Stimulated activated CD8-positive, alpha-beta memory T cell treated with anti-CD3 and anti-CD28 coated beads, Interleukin-2, amount 100 ng/mL, for 1 hour (primary cell): ENCODE measurements at places on chromosomes 2 and 18.

DNA sequence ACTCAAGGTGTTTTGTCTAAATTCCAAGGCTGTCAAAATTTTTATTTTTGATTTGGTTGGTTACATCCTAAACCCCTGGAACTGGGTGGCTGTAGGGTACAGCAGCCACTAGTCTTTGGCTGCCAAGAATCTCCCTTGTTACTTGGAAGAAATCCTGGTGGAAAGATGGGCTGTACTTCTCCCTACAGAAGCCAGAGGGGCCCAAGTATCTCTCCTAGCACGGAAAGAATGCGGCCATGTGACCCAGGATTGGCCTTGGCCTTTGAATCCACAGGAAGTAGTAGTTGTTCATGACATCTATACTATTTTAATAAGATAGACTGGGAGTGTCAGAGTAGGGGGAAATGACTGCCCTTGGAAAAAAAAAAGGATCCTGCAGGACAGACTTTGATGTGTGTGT lies 54.4 kb upstream of the MYO3B start:
- no peak for DNase-seq

- DNase-seq, result no peak
Measured at GRCh38 chr2:221254299-221254698, 317.8 kb downstream of the EPHA4 start.

DNA sequence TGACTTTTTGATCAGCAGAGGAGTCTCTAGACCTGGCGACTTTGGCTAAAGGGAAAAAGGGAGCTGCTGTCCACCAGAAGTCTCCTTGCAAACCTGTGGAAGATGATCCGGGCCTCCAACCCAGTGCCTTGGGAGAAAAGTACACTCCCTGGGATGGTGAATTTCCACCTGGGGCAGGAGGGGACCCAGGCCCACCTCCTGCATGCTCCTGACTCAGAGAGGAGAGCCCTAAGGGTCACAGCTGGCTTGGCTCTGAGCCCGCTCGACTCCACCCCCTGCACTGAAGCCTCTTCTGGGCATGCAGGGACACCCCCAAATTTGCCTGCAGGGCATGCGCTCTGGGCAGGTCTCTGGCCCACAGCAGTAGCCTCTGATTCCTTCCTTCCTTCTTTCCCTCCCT lies 66.5 kb downstream of the PDCL3 start:
- DNase-seq, result no peak

DNA sequence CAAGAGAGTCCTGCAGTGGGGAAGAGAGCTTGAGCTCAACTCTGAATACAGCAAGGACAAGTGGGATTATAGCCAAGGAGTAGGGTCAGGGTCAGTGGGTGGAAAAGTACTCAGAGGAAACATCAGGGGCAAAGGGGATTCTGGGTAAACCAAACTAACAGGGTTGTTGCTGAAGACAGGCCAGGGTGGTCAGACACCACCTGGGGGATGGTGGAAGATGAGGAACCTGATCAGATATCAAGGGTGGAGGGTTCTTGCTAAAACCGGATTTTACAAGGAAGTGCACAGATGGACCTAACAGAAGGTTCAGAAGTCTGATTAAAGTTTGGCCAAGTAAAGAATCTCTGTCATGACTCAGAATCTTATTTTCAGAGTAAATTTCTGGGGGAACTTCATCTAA lies 16.5 kb downstream of the OSBPL1A start:
- DNase-seq, result no peak

- DNase-seq, result no peak
Measured at GRCh38 chr2:235570256-235570655, 76.4 kb downstream of the AGAP1 start.

- DNase-seq, result no peak
Measured at GRCh38 chr2:144998435-144998834, 478.5 kb upstream of the ZEB2 start.

DNA sequence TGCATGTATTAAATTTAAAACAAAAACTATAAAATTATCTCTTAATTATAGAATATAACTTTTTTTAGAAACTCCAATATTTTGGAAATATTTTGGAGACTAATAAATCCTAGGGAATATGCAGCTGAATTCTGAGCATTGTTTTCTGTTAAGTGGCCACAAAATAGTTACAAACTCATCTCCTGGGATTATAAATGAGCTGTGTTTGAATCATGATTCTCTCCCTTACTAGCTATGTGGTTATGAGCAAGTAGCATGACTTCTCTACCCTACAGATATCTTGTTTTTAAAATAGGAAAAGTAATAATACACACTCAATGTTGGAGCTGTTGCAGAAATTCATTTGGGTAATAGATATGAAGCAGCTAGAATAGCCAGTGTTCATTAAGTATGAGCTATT lies 137.9 kb upstream of the ITGA4 start:
- DNase-seq, result no peak

GRCh38 chr18:43060020-43060419 lies 55.5 kb downstream of the RIT2 start:
- DNase-seq, result no peak

DNA sequence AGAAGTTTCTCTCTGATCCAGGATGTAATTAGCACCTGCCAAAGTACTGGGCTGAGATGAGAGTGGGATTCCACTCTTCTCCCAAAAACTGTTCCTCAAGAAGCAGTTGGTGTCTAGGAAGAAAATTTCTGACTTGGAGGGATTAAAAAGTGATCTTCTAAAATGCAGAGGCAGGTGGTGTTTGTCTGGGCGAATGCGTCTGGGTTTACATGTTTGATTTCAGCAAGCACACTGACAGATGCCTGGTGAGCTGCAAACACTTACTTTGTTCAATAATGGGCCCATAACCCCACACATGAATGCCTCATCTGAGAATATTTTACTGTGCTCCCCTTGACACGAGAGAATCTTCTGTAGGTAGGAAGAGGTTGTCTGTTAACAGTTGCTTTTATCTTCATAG lies 24.3 kb upstream of the KCNF1 start:
- no peak for DNase-seq
